ENCODE measurements at places on chromosomes 16 and 17.

DNA sequence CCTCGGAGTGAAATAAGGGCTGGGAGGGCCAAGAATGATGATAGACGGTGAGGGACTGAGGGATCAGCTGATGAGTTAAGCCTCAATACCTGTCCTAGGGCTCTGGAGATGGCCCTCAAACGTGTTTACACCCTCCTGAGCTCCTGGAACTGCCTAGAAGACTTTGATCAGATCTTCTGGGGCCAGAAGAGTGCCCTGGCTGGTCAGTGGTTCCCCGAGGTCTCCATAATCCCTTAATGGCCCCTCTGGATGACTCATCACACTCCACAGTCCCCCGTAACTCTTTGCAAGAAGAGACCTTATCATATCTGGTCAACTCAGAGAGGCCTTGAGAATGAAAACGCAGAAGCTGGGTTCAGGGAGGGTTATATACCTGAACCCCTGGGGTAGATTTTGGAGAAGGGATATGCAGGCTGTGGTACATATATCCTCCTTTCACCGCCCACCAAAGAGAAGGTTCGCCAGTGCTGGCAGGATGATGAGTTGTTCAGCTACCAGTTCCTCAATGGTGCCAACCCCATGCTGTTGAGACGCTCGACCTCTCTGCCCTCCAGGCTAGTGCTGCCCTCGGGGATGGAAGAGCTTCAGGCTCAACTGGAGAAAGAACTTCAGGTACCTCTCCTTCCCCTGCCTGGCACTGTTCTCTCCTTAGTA lies 3.1 kb downstream of the ALOX12 start:
- no peak for DNase-seq

DNA sequence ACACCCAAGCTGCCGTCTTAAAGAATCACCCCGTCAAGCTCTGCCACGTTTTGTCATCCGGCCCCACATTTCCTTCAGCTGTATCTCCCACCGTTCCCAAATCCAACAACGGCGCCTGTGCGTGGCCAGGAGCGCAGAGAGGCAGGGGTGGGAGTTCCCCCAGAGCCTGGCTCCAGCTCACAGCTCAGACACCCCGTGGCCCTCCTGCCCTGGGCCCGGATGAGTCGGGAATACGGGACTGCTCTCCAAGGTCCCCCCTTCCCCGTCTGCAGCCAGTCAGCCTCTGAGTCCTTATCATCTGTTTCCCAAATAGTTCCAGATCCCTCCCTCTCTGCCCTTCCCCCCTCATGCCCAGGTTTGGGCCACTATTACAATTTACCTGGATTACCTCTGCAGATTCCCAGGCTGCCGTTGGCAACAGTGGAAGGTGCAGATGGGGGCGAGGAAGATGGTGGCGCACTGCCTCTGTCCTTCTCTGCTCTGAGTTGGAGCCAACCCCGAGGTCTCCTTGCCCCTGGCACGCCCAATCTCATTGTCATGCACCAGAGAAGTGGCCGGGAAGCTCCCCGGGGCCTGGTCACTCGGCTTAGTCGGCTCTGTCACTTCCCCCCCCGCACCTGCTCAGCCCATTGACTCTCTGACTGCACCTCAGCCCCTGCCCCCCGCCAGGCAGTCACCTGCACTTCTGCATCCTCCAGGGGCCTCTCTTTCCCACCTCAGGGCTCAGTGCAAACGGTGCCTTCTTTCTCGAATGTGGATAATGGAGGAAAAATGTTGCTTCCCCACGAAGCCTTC lies 18.3 kb upstream of the RPTOR start:
- no peak for DNase-seq

DNA sequence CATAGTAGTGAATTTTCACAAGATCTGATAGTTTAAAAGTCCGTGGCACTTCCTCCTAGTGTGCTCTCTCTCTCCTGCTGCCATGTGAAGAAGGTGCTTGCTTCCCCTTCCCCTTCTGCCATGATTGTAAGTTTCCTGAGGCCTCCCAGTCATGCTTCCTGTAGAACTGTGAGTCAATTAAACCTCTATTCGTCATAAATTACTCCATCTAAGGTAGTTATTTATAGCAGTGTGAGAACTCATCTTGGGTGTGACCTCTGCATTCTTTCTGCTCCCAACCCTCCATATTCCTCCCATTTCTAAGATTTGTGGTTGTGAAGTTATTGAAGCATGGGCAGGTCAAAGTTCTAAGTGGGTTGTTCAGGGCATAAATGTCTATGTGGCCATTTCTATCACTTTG lies 62.1 kb upstream of the ADAMTS18 start:
- no peak for DNase-seq

GRCh38 chr17:29567304-29567553 lies 392 bp upstream of the ABHD15 start:
- DNase-seq, result no peak

- peak; percentile 86 for DNase-seq
Measured at GRCh38 chr16:75288596-75289120, 37.2 kb upstream of the BCAR1 start.

Data from stimulated activated CD8-positive, alpha-beta memory T cell treated with anti-CD3 and anti-CD28 coated beads, Interleukin-4, amount 100 ng/mL, for 48 hours (primary cell).